NCI-H69 (cell line): ENCODE measurements at places on chromosomes 5 and 9.
A peak's percentile ranks its signal among the peaks of the same experiment; 100 is the strongest.

- DNase-seq: no peak
Observed at GRCh38 chr5:37400501-37400900, 21.4 kb downstream of the WDR70 start.

DNA sequence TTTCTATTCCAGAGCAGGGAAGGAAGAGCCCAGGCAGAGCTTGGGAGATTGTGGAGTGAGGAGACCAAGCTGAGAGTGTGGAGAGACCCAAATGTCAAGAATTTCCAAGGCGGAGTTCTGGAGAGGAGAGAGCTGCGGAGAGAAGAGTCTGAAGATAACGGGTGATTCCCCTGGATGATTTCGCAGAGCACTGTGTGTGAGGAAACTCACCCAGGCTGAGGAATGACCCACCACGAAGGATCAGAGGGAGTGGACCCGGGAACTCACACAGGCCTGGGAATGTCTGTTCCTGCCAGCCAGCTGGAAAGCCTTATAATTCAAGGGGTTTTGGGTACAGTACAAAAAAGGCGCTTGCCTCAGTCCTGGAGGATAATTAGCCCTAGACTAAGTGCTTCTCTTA lies 94.2 kb downstream of the WNK2 start:
- DNase-seq: no peak

- DNase-seq: no peak
Observed at GRCh38 chr5:151005187-151005949, 15.0 kb upstream of the GPX3 start.

GRCh38 chr5:134939500-134939899 lies 28.2 kb upstream of the CATSPER3 start:
- DNase-seq: no peak

- peak; percentile 92 for DNase-seq
Observed at GRCh38 chr9:7542693-7543092, 256.9 kb downstream of the DMAC1 start.

DNA sequence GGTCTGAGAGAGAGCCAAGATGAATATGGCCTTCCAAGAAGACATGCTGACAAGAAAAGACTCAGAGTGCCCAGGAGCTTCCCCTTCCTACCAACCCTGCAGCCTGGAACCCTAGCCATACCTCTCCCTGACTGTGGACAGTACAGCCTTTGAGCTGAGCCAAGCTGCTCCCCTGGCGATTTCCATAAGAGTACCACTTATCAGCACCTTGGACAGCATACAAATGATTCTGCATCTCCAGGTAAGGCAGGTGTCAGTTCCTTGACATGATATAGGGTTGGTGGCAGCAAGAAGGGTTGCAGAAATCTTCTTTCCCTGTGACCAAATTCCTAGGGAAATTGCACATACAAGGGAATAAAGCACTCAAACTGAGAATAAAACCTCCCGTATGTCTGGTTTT lies 58.3 kb downstream of the MFAP3 start:
- DNase-seq: no peak

DNA sequence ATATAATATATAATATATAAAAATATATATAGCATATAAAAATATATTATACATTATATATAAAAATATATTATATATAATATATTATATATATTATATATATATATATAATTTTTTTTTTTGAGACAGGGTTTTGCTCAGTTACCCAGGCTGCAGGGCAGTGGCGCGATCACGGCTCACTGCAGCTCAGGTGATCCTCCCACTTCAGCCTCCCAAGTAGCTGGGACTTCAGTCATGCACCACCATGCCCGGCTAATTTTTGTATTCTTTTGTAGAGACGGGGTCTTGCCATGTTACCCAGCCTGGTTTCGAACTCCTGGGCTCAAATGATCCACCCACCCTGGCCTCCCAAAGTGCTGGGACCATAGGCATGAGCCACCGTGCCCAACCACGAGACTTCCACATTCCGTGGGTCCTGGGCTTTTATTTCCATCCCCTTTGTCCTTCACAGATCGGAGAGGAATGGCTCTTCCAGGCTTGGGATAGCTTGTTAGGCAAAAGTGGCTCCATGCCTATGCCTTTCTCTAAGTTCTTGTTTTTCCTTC lies 62.0 kb upstream of the IER5L start:
- no peak for DNase-seq

DNA sequence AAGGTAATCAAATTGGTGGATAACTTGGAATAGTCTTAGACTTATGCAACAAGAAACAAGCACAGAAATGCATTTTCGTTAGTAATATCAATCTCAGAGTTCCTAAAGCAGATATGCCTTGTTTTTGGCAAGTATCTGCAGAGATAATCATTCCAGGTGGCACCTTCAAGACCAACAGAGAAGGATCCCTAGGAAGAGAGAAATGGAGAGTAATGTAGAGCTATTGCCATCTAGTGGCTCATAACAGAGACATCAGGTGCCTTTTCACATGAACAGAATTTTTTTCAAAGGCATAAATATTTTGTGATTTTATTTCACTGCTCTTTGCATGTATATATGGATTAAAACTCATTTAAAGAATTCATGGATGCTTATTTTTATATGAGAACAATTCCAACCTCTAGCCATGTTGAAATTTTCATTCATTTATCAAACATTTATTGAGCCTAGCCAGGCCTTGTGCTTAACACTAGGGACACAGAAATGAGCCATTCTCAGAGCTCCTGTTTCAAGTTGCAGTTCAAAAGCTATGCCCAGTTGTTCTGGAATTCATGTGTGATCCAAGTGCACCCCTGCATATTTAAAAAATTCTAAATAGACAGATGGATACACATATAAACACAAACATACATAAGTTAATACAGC lies 117.5 kb upstream of the OR13F1 start:
- DNase-seq: peak; percentile 87

- DNase-seq: peak; percentile 82
Observed at GRCh38 chr9:122099271-122099869, 6.3 kb upstream of the TTLL11 start.

DNA sequence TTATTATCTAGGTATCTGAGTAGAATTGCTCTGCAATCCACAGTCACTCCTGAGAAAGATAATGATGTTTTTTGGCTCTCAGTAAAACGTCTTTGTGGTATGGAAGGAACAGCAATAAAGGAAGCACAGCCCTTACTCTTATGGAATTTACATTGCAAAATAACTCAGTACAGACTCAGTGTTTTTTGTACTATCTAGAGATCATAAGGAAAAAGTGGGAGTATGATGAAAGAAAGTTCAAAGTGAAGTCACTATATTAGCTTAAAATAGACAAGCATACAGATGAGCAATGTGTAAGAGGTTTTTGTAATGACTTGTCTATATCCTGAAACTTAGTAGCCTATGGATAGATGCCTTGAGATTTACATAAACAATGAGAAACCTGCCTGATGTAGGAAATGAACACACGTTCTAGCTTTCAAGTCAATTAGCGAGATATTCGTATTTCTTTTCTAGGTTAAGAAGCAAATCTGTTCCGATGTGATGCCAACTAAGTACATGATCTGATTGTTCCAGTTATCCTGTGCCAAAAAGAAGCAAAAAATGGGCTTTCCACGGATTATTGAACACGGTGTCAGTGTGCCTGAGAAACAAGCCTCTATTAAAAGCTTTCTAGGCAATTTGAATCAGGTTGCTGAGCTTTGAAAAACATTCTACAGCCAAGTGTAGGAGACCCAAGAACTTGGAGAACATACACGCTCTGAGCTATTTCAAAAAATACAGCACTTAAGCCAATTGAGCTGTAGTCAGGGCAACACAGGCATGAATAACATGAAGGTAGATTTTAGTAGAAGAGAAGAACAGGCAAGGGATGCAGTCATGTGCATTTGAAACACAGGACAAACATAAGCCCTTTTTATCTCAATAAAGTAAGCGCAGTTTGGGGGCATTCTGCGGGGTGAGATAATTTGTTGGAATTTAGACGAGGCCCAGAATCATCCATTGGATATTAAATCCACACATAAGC lies 86.3 kb upstream of the TAF11L2 start:
- DNase-seq: no peak

DNA sequence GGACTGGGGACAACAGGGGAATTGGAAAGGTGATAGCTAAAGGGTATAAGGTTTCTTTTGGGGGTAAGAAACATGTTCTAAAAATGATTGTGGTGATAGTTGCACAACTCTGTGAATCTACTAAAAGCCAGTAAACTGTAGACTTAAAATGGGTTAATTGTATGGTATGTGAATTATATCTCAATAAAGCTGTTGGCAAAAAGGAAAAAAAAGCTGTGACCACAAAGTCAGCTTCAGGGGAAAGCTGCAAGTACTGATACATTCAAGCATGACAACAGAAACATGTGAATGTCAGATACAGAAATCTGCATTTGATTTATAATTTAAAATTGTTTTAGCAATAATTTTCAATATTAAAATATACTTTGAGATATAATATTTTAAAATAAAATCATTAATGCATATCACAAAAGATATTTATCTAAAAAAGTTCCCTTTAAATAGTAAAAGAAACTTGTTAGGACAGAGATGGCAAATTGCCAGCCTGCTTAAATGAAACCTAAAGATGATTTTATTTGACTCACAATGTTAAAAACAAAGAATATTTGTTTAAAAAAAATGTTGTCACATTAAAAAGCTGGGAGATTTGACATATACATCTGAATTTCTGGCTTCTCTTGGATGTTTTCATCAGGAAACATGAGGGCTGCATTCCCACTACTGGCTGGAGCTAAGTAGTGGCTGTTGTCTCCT lies 66.0 kb downstream of the TBCA start:
- peak; percentile 27 for DNase-seq

GRCh38 chr5:6398570-6399230 lies 20.4 kb upstream of the MED10 start:
- no peak for DNase-seq

GRCh38 chr5:154044099-154044498 lies 5.3 kb downstream of the MFAP3 start:
- DNase-seq: no peak

DNA sequence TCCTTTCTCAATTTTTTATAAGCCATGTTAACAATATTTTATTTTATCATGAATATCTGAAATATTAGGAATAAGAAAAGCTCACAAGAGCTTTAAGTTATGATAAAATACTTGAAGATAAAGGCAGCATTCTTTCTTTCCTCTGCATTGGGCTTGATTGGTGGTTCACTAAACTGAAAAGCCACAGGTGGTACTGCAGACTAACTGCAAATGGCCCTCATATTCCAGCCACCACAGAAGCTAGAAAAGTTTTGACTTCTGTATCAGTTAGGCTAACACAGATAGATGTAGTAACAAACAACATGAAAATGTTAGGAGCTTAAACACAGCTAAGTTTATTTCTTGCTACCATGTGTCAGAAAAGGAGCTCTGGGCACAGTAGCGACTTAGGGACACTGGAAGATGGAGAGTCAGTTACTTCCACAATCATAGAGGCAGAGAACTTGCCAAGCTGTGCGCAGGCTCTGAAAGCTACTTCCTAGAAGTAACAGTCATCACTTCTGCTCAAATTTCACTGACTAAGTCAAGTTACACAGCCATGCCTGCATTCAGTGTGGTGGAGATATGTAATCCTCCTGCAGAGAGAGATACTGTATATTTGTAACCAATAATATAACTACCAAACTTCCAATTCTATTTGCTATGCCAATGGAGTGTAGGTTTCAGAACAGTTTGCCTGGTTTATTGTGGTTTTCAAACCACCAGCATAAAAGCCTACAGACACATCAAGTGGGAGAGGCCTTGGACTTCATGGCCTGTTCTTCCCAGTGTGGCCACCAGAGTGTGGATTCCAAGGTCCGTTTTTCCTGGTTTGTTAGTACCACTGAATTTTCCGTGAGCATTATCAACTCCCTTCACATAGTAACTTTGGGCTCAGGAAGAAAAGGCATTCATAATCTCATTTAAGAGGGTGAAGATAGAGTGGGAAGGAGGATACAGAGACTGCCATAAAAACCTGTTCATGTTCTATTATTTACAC lies 268.3 kb downstream of the PJA2 start:
- DNase-seq: peak; percentile 23

DNA sequence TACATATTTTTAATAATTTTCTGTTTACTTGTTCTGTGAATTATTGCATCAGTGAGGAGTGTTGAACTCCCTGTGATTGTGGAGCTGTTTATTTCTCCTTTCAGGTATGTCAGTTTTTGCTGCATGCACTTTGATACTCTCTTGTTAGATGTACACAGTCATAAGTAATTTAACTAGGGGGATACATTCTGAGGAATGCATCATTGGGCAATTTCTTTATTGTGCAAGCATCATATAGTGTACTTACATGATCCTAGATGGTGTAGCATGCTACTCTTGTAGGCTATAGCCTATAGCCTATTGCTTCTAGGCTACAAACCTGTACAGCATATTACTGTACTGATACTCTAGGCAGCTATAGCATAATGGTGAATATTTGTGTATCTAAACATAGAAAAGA lies 9.5 kb downstream of the DENND4C start:
- no peak for DNase-seq

DNA sequence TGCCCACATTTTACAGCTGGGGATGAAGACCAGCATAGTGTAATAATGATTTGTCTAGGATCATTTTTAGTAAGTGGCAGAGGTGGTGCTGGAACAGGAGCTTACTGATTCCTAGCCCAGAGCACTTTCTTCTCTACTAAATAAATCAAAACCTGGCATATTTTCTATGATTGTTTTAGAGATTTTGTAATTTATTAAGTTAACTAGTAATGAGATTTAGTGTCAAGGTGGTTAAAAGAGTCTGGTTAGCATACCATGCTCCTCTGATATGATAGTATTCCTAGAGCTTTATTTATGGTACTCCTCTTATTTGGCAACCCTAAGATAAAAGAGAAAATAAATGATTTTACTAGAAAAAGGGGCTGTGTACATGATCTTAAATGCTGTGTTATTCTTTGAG lies 604.0 kb downstream of the ISL1 start:
- DNase-seq: no peak

DNA sequence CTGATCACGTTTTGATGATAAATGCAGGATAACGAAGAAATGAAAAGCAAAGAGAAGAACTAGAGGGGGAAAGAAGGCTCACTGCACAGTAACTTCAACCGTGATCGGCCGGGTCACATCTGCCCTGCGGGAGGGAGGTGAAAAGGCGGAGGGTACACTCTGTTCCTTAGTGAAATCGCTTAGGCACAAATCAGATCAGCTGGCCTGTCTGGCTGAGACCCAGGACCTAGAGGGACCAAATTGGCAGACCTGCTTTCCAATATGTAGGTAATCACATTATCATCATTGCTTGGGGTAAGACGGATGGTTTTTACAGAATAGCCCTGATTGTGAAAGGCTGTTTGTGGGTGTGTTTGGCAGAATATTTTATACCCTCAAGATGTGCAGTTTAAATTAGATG lies 82.2 kb downstream of the SLC28A3 start:
- no peak for DNase-seq

DNA sequence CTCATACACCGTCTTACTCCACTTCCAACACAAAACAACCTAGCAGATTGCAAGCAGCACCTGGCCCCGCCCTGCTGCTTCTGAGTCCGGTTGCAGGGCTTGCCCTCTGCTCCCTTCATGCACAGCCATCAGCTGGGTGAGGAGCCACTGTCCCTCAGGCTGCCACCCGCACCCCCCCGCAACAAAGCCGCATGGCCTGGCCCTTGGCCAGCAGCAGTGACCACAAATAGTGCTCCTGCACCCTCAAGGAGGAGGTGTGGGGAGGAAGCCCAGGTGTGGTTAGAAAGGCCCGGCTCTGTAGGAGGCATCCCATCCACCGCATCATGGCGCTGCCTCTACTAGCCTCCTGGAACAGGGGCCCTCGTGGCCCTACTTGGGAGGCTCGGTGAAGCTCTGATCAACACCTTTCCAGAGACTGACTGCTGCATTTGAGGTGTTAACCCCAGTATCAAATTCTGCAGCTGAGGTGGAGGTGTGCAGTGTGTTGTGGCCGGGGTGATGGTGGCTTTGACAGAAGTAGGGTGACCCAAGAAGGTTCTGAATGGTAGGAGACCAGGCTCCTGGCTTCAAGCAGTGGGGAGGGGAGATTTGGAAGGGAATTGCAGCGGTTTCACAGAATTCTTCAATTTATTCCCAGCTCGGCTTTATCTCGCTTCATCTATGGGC lies 52.7 kb downstream of the WNK2 start:
- no peak for DNase-seq
